ENCODE measurements at places on chromosomes 2 and 18. TPM values are rescaled to one million over a fixed set of nuclear protein-coding genes. Genes with fewer than 3 reads are reported as not detected.

The UGGT1 gene
- 34.3 TPM for total RNA-seq

The SERPINB13 gene
- not detected for total RNA-seq

The CYP27C1 gene
- total RNA-seq, result 1.2 TPM

The GPR39 gene
- 6.8 TPM for total RNA-seq

The EMILIN1 gene
- total RNA-seq, result 237 TPM

The PXDN gene
- total RNA-seq, result 254 TPM

The PDE1A gene
- 13.1 TPM for total RNA-seq

The UGT1A8 gene
- not detected for total RNA-seq

The RAPH1 gene
- 17.7 TPM for total RNA-seq

The NEUROD1 gene
- not detected for total RNA-seq

The DSG2 gene
- total RNA-seq, result 25.0 TPM

The IL18RAP gene
- total RNA-seq, result 0.29 TPM

The CAPN14 gene
- 0.29 TPM for total RNA-seq

The RNF103 gene
- 54.0 TPM for total RNA-seq

The CCDC141 gene
- total RNA-seq, result 0.29 TPM

The GATA6 gene
- 28.6 TPM for total RNA-seq

The GAD1 gene
- total RNA-seq, result not detected

The SLC19A3 gene
- 0.55 TPM for total RNA-seq

The LOXHD1 gene
- not detected for total RNA-seq

The MARCO gene
- 2.1 TPM for total RNA-seq

The CPS1 gene
- total RNA-seq, result 0.29 TPM

The CIB4 gene
- total RNA-seq, result 0.61 TPM

The ROCK1 gene
- 76.9 TPM for total RNA-seq

The SERPINB12 gene
- not detected for total RNA-seq

The PFN4 gene
- 2.0 TPM for total RNA-seq

The AFF3 gene
- total RNA-seq, result 8.5 TPM

The RPRM gene
- 54.1 TPM for total RNA-seq

The SERPINB4 gene
- total RNA-seq, result not detected

The PRLH gene
- not detected for total RNA-seq

The FAM136A gene
- total RNA-seq, result 12.6 TPM

The DDX18 gene
- total RNA-seq, result 30.2 TPM

The LHCGR gene
- total RNA-seq, result not detected

The FSIP2 gene
- total RNA-seq, result 1.9 TPM

The CPLX4 gene
- total RNA-seq, result not detected

The ZNF532 gene
- total RNA-seq, result 81.2 TPM

The COL4A4 gene
- 6.4 TPM for total RNA-seq

The ESPNL gene
- not detected for total RNA-seq

The METAP1D gene
- total RNA-seq, result 38.2 TPM

The SLC11A1 gene
- total RNA-seq, result 7.4 TPM

The SERPINB10 gene
- not detected for total RNA-seq

The PTCD3 gene
- total RNA-seq, result 160 TPM

The PRKRA gene
- 132 TPM for total RNA-seq

The DSC1 gene
- total RNA-seq, result not detected

The LIMS4 gene
- 5.6 TPM for total RNA-seq

Measured in uterus (tissue), 4 donors.